Dermis microvascular lymphatic vessel endothelial cell (primary cell): ENCODE measurements at places on chromosomes 5 and 9.
A peak's percentile ranks its signal among the peaks of the same experiment; 100 is the strongest.

DNA sequence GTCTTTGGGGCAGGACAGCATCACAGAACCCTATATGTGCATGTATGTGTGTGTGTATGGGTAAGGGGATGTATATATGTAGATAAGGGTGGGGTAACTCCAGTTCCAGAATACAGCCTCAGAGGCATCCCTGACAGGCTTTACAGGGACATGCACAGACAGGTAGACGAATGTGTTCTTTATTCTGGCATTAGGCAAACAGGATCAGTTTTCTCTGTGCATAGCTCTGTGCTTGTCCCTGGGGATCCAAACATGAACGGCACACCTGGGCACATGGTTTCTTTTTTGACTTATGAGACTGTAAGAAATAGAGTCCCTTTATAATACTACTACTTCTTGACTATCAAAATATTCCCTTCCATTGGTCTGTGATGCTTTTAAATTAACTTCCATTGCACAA lies 120.6 kb downstream of the TRIO start:
- DNase-seq: no peak

DNA sequence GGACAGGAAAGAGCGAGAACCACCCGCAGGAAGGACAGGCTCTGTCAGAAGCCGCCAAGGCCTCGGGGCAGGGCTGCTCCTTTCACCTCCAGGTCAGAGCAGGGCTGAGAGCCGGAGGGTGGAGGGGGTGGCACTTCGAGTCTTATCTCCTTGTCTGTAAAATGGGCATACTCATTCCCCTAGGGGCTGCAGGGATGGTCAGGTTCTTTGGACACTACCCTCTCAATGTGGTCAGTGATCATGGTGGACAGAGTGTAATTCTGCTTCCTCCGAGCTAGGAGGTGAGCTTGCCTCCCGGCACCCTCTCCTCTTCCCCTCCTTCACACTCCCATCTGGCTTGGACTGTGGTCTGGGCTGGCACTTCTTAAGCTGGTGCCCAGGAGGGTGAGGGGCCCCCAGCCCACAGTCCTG lies 39.6 kb downstream of the RGS3 start:
- peak; percentile 61 for DNase-seq

- DNase-seq: no peak
Measured at GRCh38 chr9:86093788-86094555, 5.4 kb downstream of the GOLM1 start.

DNA sequence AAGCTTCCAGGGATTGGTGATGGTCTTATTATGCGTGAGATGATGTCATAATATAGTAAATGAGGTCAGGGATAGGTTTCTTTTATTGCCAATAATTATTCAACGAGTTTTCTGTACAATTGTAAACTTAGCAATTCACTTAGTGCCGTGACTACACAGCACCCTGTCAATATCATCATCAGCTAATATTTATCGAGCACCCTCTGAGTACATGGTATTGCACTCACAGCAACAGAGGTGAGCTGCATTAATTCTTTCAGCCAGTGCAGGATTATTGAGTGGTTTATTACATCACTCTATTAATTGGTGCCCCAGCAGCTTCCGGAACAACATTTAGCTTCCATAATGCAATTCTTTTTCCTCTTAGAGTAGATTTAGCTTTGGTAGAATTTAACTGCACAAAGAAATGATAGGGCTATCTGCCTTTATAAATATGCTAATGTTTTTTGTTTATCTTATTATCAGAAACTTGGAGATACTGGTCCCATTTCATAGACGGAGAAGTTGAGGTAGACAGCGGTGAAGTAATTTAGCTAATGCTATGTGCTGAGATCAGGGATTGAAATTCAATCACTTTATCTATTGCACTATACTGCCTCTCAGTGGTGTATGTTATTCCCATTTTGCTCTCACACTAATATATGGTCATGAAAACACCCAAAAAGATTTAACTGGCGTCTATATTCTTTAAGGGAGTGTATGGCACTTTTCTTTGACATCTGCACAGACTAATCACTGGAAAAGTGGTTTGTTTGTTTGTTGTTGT lies 726.1 kb upstream of the WWC1 start:
- no peak for DNase-seq

GRCh38 chr5:31825518-31826068 lies 186.7 kb downstream of the PDZD2 start:
- peak; percentile 80 for DNase-seq

GRCh38 chr5:156456857-156457256 lies 129.9 kb downstream of the SGCD start:
- DNase-seq: no peak

- no peak for DNase-seq
Measured at GRCh38 chr5:159324102-159324755, 6.1 kb downstream of the IL12B start.

GRCh38 chr5:150762211-150762610 lies 3.4 kb upstream of the DCTN4 start:
- DNase-seq: no peak

- peak; percentile 21 for DNase-seq
Measured at GRCh38 chr9:132651259-132651658, 18.5 kb downstream of the DDX31 start.

- peak; percentile 69 for DNase-seq
Measured at GRCh38 chr5:6576861-6577501, 55.9 kb downstream of the NSUN2 start.

GRCh38 chr5:140219068-140219991 lies 44.3 kb downstream of the CYSTM1 start:
- no peak for DNase-seq

DNA sequence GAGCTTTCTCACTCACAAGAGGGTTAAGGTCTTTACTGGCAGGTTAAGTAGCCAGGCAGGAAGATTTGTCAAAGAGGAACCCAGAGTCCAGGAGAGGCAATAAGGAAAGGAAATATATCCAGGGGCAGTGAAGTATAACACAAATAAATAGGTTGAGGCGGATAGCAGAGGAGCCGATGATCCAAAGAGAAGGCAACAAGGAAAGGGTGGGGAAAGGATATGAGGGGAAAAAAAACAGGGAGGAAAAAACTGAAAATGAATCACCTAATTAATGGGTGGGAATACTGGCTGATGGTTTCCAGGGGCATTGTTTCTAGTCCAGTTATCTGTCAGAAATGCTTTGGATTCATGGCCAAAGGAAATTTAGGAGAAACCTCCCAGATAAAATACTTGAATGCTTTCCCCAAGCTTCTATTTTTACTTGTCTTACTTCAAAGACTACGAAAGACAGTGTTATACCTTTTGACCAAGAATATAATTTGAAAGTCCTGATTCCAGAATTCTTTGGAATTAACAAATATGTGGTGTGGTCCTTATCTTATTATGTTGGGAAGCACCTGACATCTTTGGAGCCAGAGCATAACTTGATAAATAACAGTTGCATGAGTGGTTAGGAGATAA lies 146.5 kb downstream of the AOPEP start:
- no peak for DNase-seq

GRCh38 chr5:127028822-127029457 lies 1.4 kb downstream of the MARCHF3 start:
- no peak for DNase-seq

DNA sequence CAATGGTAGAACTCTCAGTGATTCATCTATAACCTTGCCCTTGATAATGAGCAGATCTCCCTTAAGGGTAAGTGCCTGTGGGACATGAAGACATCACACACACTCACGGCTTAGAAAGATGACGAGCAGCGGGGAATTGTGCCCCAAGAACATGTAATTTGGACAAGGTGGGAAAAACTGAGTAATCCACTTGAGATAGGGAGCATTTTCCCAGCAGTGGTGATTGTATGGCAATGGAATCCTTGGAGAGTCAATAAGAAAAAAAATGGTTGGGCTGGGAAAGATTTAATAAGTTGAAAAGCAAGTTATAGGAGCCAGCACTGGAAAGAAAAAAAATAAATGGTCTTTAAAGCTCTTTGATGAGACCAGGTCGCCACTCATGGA lies 193.1 kb downstream of the GLIS3 start:
- no peak for DNase-seq

DNA sequence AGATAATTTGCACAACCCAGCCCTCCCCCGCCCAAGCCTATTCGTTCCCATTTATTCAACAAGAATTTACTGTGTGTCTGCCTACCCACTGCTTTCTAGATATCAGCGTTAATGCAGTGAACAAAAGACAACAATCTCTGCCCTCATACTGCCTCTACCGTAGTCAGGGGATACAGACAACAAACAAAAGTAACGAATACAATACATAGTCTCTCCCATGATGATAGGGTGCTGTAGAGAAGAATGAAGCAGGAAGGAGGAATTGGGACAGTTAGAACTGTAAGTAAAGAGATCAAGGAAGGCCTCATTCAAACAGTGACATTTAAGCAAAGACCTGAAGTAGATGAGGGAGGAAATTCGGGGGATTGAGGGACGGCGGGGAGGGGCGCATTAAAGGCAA lies 1.7 kb downstream of the GFM2 start:
- DNase-seq: no peak

DNA sequence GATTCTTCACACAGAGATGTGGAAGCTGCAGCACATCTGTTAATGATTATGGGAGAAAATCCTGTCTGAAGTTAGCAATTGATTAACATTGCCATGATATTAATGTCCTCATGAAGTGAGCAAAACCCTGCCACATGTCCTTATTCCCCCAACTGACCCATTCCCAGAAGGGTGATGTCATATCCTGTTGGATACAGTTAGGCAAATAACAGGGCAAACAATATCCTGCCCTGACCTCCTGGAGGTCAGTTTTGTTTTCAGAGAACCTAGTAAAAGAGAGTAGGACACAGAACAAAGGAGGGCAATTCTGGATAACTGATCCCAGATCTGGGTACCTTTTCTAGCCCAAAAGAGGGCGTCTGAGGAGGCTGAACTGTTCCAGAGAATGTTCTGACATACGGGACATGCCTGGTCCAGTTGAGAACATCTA lies 11.0 kb downstream of the ABLIM3 start:
- peak; percentile 87 for DNase-seq

DNA sequence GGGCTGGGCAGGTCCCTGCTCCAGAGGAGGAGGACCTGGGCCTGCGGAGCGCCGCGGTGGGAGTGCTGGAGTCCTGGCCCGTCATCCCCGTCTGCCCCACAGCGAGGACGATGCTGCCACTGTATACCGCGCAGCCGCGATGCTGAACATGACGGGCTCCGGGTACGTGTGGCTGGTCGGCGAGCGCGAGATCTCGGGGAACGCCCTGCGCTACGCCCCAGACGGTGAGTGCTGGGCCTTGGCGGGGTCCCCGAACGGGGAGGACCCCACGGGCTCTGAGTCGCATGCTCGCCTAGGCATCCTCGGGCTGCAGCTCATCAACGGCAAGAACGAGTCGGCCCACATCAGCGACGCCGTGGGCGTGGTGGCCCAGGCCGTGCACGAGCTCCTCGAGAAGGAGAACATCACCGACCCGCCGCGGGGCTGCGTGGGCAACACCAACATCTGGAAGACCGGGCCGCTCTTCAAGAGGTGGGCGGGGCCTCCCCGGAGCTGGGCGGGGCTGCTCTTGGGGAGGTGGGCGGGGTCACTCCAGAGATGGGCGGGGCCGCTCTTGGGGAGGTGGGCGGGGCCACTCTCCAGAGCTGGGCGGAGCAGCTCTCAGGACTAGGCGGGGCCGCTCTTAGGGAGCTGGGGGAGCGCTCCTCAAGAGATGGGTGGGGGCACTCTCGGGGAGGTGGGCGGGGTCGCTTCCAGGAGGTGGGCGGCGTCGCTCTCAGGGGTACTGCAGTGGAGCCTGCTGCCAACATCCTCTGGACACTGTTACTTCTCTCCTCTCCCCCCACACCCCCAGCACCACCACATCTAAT lies 13.1 kb downstream of the LRRC26 start:
- DNase-seq: peak; percentile 47

DNA sequence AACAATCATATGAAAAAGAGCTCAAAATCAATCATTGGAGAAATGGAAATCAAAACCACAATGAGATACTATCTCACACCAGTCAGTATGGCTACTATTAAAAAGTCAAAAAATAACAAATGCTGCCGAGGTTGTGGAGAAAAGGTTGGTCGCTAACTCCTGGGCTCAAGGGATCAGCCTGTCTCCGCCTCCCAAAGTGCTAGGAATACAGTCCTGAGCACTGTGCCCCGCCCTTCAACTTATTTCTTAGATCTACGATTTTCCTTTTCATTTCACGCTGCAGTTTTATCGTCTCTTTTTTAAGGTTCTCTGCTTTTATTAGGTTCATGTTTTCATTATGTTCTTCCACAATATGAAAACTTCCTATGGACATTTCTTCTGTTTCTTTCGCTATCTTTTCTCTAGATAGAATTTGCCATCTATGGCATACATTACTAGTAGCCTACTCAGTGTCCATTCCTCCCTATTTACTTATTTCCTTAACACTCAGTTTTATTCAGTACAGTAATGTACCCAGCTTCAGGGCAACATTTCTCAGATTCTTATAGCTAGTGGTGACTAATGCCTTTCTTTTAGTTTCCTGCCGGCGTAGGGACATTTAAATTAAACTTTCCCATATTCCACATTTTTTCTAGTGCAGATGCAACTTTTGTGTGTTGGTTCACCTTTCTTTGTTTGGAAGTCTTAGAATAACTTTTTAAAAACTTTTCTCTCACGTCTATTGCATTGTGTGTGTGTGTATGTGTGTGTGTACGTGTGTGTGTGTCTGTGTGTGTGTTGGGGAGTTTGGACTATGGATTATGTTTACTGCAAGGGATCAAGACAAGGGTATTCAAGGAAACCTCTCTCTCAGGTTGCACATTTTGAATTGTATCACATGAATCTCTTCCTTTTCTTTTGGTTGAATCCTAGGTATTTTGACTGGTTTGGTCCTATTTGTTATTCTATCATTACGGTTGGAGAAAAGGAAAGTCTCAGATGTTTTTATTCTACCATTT lies 21.6 kb upstream of the FBN2 start:
- DNase-seq: no peak

DNA sequence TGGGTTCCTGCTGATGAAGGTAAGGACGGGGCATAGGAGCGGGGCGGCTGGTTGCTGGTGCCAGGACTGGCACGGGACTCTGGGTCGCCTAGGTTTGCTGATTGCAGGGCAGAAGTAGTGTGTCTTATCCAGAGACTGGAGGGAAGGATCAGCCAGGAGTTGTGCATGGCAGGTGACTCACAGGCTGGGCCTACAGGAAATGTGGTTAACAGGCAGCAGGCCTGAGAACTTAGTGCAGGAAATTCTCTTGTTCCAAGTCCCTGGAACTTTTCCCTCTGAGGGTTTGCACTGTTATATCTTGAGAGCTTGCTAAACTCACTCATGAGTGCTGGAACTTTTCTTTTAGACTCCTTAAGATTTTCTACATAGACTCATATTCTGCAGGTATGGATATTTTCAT lies 95.1 kb downstream of the ANXA2R start:
- peak; percentile 94 for DNase-seq

DNA sequence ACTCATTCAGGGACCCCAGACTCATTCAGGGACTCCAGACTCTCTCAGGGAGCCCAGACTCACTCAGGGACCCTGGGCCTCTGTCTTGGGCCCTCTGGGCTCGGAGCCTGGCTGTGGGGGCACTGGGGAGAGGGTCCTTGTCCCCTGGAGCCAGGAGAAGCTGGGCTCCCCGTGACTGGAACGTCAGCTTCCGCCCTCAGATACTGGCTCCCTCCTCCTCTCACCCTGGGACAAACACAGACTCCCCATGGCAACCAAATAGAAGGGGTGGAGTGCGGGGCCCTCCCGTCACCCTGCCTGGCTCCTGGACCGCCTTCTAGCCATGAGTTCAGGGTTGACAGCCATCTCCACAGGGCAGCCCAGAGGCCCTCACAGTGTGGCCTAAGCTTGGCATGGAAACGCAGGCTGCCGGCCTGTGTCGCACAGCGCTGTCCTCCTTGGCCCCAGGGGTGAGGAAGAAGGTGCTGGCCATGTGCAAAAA lies 27.6 kb downstream of the ZDHHC11B start:
- DNase-seq: no peak
